Activated CD4-positive, CD25-positive, alpha-beta regulatory T cell treated with anti-CD3 and anti-CD28 coated beads, Interleukin-2, amount 50 U/mL, for 72 hours (primary cell): ENCODE measurements at places on chromosomes 1 and 21.

DNA sequence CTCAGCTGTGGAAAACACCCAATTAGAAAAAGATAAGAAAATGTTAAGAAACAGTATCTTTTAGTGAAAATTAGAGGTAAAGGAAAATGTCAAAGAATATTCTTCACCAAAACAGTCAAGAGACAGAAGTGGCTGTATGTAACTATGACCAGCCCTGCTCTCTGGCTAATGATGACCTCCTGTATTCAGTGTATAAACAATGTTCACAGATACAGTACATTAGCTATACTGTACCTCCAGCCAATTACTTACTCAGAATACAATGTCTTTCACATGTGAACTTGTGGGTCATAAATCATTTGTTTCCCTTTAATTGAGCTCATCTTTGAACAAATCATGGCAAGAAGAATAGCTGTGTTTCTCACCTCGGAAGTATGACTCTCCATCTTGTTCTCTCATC lies 432.0 kb downstream of the LMO4 start:
- DNase-seq: no peak

DNA sequence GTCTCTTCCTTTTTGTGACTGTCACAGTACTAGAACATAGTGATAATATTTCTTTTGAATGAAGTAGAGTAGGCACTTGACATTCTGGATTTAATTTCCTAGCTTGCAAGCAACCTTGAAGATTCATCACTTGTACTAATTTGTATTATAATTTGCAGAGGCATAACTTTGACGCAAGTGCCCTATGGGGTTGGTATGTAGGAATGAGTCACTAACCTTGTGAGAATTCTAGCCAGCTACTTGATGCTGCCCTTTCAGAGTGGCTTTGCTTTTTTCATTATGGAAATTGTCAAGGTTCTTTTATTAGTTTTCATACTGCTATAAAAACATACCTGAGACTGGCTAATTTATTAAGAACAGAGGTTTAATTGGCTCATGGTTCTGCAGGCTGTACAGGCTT lies 13.7 kb upstream of the DPH5 start:
- DNase-seq: no peak

DNA sequence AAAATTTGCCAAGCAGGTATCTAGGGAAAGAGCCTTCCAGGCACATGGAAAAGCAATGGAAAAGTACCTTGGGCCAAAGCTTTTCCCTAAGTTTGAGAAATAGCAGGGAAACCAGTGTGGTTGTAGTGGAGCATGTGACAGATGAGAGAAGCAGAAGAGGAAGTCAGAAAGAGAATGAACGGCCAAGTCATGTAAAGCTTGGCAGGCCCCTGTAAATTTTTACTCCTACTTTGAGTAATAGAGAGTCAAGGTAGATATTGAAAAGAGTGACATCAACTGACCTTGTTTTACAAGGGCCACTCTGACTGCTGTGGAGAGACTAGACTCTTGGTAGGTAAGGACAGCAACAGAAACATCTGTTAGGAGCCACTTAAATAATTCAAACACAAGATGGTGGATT lies 180.9 kb upstream of the PRMT6 start:
- DNase-seq: no peak

GRCh38 chr1:61157468-61157987 lies 75.2 kb downstream of the NFIA start:
- DNase-seq: no peak

DNA sequence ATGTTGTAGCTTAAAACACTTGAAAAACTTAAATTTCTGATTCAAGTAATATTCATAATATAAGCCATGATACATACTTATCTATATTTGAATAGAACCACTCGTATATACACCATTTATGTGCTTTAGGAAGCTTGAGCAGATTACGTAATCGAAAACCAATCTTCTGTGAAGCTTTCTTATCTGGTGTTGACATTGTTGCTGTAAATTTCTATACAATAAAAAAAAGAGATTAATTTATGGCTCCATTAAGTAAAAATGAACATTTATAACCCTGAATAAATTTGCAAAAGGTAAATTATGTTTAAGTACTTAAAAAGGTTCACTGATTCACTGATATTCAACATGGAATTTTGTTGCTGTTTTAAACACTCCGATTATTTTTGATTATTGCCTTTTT lies 21.4 kb downstream of the LIN9 start:
- DNase-seq: no peak
